ENCODE measurements at places on chromosomes 2 and 18.

DNA sequence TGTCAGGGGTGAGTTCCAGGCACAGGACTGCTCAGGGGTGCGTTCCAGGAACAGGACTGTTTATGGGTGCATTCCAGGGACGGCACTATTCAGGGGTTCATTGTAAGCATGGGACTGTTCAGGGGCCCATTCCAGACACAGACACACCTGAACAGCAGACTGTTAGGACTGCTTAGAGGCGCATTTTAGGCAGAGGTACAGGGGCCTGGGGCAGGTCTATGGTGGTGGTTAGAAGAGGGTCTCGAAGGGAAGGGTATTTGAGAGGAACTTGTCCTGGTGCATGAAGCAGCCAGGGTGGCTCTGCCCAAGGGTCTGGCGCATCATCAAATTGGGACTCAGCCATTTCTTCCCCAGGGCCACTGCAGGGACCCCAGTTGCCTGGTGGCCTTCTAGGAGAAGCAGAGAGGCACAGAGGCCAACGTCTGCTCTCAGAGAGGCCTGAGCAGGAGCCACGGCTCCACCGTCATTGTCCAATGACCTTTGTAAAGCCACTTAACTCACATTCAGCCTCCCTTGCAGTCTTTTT lies 14.8 kb upstream of the MLPH start:
- DNase-seq, result no peak

DNA sequence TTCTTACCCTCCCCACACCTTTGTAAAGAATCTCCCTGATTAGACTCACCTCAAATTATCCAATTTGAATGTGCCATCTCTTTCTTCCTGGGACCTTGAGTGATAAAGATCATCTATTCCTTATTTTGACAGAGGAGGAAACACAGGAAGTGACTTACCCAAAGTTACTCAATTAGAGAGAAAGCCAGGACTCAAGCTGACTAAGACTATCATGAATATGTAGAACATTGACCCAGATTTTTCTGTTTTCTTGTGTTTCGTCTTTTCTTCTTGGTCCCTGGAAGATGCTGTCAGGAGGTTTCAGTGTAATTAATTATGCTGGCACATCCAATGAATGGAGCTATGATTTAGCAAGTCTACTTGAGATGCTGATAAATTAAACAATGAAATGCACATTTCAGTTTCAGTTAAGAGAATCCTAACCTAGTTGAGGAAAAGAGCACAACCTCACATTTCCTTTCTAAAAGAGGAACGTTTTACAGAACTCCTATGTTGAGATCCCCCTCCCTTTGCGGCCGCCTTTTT lies 380.4 kb downstream of the CLIP4 start:
- DNase-seq, result no peak

DNA sequence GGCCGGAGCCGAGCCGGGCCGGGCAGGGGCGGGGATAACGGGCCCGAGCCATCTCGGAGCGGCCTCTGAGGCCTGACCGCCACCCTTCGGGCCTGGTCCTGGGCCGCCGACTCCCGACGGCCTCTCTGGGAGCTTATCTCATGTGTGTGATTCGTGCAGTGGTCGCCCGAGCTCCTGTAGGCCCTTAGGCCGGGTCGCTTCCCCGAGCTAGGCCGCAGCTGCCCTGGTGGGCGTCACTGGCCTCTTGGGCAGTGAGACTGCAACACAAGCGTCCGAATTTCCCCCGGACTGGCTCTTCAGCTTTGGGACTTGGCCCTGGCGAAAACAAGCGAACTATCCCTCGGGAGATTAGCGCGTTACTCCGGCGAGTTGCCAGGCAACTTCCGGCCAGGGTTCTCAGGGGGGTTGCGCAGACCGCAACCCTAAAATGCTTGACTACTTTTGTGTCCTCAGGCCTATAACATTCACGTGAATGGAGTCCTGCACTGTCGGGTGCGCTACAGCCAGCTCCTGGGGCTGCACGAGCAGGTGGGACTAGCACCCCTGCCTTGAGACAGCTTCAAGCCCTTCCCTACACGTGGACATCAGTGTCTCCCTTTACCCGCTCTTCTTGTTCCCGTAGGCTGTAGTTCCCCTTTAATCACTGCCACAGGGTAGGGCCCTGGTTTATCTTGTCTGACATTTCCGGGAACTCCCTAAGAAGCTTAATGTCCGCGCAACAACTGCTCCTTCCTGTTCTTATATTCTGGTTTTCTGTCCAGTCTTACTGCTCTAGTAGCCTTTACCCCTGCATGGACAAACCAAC lies 602 bp downstream of the SNX17 start:
- peak; percentile 95 for DNase-seq

- DNase-seq, result no peak
Observed at GRCh38 chr2:147101941-147102790, 742.7 kb upstream of the ACVR2A start.

DNA sequence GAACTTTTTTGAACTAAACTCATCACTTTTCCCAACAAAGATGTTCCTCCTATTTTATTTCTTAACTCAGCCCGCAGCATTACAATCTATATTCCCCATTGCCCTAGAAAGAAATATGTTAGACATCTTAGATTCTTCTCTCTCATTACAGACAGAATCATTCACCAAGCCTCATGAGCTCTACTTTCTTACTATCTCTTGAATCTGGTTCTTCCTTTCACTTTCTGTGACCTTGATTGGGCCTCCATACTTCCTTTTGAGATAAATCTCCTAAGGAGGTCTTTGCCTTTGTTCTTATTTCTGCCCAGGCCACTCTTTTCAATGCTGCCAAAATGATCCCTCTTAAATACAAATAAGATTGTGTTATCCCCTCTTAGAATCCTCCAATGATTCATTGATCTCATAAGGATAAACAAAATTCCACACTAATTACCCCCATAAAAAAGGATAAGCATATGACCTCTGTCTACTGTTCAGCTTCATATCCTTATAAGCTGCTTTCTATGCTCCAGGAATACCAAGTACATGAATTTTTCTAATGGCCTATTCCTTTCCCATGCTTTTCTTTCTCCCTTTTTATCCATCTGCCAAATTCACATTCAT lies 400.0 kb downstream of the ARHGAP15 start:
- DNase-seq, result no peak

DNA sequence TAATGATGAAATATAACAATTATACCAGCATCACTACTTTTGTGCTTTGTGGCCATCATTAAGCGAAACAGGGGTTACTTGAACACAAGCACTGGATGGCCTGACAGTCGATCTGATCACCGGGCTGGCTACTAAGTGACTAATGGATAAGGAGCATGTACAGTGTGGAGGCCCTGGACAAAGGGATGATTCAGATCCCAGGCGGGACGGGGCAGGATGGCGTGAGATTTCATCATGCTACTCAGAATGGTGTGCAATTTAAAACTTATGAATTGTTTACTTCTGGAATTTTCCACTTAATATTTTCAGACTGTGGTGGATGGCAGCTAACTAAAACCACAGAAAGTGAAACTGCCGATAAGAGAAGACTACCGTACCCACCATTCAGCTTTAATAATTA lies 7.0 kb upstream of the CLIP4 start:
- no peak for DNase-seq

- no peak for DNase-seq
Observed at GRCh38 chr2:106076941-106077340, 117.2 kb downstream of the UXS1 start.

DNA sequence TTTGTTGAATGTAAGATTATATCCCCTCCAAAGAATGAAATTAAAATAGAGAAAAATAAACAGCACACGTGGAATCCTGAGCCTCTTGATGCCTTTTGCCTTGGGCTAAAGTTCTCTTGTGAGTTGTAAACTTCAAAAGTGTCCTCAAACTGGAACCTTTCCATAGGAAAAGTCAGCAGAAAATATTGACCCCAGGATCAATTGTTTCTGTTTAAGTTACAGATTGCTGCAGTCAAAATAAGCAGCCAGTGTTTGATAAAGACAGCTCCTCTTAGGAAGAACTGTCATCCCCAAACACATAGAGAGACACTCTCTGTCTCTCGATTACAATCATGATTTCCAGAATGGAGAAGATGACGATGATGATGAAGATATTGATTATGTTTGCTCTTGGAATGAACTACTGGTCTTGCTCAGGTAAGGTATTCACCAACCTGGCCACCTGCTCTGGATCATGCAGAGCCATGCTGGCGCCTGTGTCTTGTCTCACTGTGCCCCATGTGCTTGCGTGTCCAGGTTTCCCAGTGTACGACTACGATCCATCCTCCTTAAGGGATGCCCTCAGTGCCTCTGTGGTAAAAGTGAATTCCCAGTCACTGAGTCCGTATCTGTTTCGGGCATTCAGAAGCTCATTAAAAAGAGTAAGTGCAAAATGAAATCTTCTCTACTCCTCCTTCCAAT lies at the start of gene SPP2:
SPP2 (plus strand) TSS at position 248 of the 681 bp plus-strand sequence; CDS start at position 333, 85 bp downstream.
- no peak for DNase-seq

- no peak for DNase-seq
Observed at GRCh38 chr18:55641486-55641885, 53.5 kb upstream of the TCF4 start.

DNA sequence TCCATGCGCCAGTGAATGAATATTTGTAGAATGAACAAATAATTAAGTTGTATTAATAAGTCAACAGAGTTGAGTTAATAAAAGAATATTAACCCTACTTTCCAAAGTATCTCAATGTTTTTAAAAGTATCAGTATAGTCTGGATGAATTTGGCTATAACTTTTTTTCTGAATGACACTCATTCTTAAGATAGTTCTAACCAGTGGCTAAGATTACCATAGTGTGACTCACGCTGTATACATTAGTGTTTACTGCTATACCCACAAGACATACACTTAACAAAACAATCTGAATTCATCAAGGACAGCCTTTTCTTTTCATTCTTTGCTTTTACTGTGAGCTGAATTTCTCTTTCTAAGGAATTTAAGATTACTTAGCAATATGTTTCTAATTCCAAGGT lies 77.0 kb upstream of the PDE1A start:
- DNase-seq, result no peak

- no peak for DNase-seq
Observed at GRCh38 chr2:195447323-195447975, 209.6 kb upstream of the SLC39A10 start.

DNA sequence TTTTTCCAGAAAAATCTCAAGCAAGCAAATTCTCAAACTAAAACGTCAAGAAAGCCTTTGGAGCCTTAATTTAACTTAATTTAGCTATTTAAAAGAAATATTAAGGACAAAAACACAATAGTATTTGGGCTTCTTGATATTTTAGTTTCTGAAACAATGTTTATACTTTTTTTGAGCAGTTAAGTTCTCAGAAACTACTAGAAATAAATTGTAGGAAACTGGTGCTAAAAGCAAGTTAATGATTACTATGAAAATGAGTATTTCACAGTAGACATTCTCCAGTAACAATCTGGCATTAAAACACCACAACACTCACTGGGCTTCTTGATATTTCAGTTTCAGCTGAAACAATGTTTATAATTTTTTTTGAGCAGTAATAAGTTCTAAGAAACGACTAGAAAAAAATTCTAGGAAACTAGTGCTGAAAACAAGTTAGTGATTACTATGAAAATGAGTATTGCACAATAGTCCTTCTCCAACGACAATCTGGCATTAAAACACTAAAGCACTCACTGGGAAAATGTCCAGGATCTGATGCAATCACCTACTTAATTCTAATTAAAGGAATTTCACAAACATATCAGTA lies 45.1 kb downstream of the TRAK2 start:
- peak; percentile 55 for DNase-seq

DNA sequence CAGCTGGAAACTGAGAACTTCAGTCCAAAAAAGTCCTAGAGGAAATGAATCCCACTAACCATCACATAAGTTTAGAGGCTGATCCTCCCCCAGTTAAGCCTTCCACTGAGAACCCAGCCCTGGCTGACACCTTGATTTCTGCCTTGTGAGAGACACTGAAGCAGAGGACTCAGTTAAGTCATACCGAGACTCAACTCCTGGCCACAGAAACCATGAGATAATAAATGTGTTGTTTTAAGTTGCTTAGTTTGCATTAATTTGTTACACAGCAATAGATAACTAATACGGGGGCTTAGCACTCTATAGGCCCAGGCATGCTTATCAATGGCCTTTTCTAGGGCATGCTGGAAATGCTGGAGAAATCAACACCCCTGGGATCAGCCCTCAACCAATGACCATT lies 3.4 kb upstream of the ADD2 start:
- DNase-seq, result no peak

DNA sequence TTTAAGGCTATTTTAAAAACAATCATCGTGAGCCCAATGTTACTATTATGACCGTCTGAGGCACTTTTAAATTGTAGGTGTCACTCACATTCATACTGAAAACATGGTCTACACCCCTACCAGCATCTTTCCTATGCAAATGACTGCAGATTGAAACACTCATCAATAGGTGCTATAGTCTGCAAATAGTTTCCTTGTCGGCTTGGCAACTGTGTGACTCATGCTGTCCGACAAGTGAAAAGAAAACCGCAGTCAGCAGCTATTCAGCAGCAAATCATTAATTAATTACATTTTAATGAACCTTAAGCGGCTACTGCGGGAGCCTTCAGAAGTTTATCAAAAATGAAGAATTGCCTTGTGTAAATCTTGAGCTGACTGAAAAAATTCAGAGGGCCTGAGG lies 134.4 kb downstream of the FIGN start:
- no peak for DNase-seq

DNA sequence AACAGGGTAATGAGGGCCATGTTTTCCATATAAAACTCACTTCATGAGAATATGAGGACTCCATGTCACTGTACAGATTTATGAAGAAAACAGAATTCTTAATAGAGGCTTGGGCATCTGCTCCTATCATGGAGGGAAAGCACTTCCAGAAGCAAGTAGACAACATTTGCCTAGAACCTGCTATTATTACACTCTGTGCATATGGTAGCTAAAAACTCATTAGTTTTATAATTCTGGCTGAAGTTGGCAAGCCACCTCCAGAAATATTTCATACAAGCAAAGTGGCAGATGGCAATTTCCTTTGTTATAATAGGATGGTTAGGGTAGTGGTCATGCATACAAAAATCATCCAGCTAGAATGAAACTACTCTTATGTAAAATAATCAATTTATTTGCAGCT lies 65.8 kb upstream of the TLK1 start:
- DNase-seq, result no peak

DNA sequence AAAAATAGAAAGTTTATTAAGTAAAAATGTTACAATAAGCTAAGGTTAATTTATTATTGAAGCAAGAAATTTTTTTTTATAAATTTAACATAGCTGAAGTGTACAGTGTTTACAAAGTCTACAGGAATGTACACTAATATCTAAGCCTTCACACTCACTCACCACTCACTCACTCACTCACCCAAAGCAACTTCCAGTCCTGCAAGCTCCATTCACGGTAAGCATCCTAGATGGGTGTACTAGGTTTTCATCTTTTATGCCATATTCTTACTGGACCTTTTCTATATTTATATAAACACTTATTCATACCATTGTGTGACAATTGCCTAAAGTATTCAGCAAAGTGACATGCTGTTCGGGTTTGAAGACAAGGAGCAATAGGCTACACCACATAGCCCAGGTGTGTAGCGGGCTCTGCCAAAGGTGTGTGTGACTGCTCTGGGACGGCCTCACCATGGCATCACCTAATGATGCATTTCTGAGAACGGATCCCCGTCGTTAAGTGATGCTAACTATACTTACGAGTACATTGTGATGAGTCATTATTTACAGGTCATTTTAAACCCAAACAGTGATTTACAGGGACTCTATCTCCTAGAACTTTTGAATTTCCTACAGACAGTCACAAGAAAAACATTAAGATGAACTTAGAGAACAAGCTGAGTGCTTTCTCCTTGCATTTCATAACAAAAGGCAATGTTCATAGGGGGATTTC lies 76.3 kb upstream of the ID2 start:
- no peak for DNase-seq
